Spinal cord (tissue), 10 donors: ENCODE measurements at places on chromosomes 16 and 17. TPM values are rescaled to one million over a fixed set of nuclear protein-coding genes. Genes with fewer than 3 reads are reported as not detected.
A peak's percentile ranks its signal among the peaks of the same experiment; 100 is the strongest.

DNA sequence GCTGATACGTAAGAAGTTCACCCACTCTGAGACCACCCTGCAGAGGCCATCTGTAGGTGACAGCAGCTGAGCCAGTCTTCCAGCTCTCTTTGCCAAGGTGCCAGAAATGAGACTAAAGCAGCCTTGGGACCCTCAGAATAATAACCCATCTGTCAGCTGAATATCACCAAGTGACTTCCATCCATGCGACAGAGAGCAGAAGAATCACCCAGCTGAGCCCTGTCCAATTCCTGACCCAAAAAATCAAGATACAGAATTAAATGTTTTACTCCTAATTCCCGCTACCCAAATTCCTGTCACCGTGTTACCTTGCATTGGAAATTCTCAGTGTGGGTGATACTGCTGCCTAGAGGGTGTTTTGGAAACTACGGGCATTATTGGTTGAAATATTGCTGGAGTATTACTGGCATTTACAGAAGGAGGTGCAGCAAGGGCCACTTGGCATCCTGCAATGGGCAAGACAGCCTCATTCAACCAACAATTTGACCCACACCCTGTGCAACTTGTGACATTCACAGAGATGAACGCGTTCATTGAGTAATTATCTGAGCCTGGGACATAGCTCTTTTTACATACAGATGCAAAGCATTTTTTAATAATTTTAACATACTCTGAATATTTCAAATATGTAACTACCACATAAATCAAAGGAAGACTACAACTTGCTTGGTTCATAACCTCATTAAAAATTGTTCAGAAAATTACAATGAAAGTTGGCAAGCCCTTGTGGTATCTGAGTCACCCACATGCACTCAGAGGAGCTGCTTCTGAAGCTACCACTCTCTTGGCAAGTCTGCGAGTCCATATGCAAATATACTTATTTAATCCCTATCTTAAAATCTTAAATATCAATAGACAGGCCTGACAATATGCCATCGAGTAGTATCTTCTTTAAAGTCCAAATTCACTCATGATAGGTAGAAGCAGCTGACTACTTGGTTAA, 126.6 kb downstream of the C16orf95 start:
- no peak for DNase-seq

DNA sequence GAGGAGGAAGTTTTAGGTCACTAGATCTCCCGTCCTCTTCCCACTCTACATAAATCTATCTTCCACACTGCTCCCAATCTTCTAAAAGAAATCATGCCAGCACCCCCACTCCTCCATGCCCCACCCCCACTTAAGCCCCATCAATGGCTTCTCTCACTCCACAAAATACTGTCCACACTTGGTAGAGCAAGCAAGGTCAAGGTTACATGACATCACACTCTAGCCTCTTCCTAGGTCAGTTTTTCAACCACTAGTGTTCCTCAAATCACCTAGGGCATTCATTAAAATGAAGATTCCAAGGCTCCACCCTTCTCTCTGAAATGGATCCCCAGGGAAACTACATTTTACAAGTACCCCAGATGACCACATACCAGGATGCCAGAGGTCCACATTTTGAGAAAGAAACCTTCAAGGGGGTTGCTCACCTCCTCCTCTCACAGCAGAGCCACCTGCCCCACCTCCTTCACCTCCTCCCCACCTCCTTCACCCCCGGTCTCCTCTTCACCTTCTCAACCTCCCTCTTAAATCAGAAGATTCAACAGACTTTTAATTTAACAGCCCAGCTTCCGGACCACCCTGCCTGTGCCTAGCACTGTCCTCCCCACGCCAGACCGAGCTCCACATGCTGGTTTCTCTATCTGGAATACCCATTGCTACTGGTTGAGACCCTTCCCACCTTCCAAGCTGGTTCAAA, 3.2 kb downstream of the AMFR start:
- DNase-seq = no peak

DNA sequence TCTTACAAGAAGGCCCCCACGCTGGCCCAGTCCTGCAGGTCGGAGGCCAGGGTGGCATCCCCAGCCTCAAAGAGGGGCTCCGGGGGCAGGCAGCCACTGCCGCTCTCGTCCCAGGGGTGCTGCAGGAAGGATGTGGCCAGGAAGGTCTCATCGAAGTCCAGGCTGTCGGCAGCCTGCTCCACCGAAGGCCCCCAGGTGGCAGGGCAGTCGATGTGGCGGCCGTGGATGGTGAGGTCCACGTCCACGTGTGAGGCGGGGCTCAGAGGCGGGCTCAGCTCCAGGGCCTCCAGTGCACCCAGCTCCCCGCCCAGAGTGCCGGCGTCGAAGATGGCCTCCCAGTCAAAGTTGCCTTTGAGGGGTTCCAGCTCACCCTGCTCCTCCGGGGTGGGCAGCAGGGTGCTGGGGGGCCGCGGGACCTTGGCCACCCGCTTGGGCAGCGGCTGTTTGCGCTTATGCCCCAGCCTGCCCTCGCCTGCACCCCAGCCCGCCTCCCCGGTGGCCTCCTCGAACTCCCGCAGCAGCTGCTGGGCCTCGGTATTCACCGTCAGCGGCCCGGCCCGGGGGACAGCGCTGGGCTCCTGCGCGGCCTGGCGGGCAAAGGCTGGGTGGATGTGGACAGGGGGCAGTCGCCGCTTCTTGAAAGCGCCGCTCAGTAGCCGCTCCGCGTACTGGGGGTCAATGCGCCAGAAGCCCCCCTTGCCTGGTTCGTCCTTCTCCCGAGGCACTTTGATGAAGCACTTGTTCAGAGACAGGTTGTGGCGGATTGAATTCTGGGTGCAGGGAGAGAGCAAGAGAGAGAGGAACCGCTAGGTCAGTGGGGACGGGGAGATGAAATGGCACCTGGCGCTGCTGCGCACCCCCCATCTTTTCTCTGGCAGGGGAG, 3.5 kb downstream of the FOXJ1 start:
- DNase-seq = no peak

DNA sequence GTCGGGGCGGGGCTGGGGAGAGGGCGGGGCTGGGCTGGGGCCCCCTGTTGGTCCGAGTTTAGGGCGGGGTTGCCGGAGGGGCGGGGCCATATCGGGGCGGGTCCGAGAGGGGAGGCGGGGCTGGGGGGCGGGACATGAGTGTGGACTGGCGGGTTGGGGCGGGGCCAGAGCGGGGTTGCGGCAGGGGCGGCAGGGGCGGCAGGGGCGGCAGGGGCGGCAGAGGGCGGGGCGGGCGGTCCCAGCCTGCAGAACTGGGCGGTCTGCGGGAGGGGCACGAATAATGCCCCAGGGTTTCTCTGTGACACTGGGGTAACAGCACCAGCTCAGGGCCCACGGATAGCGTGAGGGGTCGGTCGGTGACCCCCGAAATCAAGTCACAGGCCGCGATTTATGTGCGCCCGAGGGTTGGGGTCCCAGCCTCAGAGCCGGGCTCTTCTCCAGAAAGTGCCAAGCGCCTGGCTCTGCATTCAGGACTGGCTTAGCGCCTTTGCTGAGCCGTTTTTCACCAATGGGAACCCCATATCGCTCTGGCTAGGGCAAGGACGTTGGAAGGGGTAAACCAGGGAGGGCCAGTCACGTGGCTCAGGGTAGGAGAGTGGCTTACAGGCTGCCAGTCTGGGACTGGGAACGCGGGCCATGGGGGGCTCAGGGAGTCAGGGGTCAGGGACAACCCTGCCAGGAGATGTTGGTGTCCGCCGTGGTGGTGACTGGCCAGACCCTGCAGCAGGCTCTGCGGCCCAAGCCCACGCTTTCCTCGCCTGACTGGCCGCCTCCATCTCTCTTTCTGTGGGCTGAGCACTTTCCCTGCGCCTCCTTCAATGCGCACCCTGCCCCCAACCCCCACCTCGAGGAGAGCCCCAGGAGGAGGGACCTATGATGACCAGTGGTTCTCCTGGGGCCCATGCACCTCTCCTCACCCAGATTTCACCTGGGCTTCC, 1.2 kb upstream of the METTL26 start:
- peak; percentile 96 for DNase-seq

- DNase-seq = peak; percentile 41
Measured at GRCh38 chr17:72116661-72117521, 3.9 kb upstream of the SOX9 start.

DNA sequence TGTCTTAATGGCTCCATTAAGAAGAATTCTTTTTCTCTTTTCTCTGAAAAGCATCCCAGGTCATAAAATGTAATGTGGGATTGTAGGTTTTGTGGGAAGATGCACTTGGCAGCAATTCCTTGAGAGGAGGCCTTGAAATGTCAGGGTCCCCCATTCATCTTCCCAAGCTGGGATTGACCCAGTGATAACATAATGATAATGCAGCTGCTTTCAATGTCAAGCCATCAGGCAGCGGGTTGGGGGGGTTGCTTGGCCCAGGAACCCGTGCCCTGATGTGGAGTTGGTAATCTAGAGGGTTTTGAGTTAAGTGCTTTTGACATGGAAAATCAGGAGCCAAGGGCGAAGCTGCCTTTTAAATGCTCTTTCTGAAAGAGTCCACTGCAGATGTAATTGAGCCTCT, 484.0 kb downstream of the WWOX start:
- no peak for DNase-seq

GRCh38 chr17:82791532-82791931, 39.7 kb downstream of the TBCD start:
- no peak for DNase-seq

DNA sequence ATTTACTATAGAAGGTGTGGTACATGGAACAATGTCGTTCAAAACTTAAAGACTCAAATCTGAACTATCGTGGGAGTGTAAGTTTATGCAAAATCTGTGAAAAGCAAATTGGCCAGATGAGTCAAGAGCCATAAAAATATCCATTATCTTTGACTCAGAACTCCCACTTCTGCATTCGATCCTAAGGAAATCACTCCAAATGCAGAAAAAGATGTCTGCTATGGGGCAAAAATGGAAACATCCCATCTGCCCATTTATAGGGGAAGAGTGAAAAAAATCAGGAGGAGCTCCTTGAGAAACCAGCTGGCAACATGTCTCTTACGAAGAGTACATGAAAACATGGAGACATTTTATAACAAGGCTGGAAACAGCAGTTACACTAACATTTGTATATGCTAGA, 43.6 kb upstream of the CCDC182 start:
- no peak for DNase-seq

DNA sequence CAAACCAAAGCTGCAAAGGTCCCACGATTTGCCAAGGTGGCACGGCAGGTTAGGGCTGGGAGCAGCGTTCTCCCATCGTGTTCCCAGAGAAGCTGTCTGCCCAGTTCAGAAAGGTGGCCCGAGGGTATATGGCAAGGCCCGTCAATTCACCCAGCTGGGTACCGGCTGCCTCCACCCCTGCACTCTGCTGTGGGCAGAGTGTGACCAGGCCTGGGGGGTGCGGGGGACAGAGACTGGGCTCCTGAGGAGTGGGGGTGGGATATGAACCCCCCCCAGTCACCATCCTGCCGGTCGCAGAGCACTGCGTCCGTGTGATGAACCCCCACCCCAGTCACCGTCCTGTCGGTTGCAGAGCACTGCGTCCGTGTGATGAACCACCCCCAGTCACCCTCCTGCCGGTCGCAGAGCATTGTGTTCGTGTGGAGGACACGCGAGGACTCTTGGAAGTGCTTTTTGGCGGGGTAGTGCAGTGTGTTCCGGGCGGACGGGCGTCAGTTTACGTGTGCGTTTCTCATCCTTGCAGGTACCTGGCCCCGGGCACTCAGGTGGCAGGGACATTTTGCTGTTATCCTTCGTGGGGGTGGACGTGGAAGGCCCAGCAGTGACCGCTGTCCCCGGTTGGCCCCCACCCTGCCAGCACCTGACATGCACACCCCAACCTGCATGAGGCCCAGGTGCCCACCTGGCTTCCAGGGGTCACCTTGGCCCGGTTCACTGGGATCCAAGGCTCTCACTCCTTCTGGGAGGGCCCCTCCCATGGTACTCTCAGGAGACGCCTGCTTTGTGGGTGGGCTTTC, 2.7 kb upstream of the FASN start:
- no peak for DNase-seq

- DNase-seq = no peak
Measured at GRCh38 chr16:17324451-17324850, 146.3 kb downstream of the XYLT1 start.

DNA sequence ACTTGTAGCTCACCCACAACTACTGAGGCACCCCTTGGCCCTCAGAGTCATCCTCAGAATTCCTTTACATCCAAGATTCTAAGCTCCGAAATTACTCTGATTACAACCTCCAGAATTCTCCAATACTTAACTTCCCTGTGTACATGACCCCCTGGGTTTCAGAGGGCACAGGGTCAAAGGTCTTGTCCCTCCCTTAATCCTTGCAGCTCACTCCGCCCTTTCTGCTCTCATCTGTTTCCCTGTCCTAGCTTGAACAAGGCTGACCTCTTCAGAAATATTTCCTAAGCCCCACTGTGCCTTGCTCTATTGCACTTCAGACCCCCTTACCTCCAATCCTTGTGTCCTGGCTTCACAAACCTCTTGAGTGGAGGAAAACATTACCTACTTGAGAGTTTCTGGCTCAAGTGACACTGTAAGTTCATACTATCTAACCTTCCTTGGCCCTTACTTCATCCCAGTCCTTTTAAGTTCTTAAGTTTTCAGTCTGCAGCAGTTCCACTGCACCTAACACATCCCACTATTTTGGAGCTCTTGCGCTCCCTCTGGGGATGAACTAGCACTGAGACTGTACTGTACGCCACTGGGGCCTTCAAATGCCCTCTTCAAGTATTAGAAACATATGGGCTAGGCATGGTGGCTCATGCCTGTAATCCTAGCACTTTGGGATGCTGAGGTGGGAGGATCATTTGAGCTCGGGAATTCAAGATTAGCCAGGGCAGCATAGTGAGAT, 6.2 kb downstream of the N4BP1 start:
- no peak for DNase-seq

DNA sequence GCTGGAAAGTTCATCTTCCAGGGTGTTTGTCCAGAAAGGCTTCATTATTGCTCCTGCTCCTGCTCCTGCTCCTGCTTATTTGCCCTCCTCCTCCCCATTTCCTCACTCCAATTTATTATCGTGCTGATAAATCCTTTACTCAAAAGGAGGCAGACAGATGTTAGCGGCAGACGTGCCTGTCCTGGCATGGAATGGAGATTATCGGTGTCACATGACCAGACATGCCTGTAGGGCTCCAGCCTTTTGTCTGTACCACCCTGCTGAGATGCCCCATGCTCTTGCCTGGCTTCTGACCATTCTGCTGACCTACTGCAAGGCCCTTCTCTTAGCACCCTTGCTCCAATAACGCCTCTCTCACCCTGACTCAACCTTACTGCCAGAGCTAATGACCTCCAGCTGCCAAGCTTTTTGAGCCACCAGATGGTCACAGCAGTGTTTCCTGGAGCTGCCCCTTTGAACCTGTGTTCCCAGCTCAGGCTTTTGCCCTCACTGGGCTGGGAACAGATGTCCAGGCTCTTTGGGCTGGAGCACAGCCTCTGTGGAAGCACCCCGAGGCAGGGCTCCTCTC, 12.8 kb downstream of the DNAH9 start:
- no peak for DNase-seq

GRCh38 chr17:63446753-63447470, 806 bp upstream of the CYB561 start:
- DNase-seq = no peak

The ZG16 gene
- total RNA-seq = not detected

The MYL11 gene
- total RNA-seq = 3.4 TPM

The KRT20 gene
- not detected for total RNA-seq

The TBC1D3E gene
- total RNA-seq = not detected

The SULT1A2 gene
- 0.50 TPM for total RNA-seq

The FOXN1 gene
- total RNA-seq = not detected

The KRT36 gene
- total RNA-seq = not detected

The NOG gene
- total RNA-seq = 7.6 TPM

The C16orf96 gene
- 0.50 TPM for total RNA-seq

The C1QTNF8 gene
- total RNA-seq = 0.20 TPM
